ENCODE measurements at places on chromosomes 12 and 14.

DNA sequence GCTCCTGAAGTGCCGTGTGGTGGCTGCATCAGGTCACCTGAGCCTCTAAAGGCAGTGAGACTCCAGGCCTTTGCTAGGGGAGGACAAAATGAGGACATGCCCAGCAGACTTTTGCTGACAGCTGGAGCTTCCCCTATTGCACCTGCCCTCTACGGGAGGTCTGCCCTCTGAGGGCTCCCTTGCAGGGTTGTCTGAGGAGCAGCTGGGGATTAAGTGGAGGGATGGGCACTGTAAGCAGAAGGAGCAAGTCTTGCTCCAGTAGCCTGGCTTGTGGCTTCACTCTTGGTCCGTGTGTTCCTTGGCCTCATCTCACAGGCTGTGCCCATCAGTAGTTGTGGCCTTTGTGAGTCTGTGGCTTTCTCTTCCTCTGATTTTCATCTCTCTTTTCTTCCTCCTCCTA is 66.9 kb upstream of the NRXN3 start:
- no peak for DNase-seq

DNA sequence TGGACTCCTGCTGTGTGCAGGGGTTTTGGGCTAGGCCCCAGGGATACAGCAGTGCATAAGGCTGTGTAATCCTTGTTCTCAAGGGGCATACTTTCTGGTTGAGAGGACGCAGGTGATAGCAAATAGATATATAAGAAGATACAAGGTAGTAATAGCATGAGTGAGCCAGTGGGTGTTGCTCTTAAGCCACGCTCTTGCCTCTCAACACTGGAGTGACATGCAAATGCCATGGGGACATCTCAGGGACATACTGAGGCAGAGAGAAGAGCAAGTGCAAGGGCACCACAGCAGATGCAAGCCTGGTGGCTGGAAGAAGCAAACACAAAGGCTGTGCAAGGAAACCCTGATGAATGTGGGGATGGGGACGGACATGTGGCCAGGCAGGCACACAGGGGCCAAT is 223.3 kb downstream of the CHST11 start:
- no peak for DNase-seq

DNA sequence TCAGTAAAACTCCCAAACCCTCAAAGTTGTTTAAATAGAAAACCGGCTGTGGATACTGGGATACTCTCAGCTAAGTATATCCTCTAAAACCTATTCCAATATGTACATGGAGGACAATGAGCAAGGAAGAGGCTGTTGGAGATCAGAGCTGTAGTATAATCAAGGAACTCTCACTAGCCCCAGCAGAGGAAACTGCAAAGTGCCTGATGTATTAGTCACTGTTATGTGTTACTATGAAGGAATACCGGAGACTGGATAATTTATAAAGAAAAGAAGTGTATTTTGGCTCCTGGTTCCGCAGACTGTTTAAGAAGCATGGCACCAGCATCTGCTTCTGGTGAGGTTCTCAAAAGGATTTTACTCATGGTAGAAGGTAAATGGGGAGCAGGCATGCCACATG is 65.6 kb upstream of the RPL10L start:
- no peak for DNase-seq

DNA sequence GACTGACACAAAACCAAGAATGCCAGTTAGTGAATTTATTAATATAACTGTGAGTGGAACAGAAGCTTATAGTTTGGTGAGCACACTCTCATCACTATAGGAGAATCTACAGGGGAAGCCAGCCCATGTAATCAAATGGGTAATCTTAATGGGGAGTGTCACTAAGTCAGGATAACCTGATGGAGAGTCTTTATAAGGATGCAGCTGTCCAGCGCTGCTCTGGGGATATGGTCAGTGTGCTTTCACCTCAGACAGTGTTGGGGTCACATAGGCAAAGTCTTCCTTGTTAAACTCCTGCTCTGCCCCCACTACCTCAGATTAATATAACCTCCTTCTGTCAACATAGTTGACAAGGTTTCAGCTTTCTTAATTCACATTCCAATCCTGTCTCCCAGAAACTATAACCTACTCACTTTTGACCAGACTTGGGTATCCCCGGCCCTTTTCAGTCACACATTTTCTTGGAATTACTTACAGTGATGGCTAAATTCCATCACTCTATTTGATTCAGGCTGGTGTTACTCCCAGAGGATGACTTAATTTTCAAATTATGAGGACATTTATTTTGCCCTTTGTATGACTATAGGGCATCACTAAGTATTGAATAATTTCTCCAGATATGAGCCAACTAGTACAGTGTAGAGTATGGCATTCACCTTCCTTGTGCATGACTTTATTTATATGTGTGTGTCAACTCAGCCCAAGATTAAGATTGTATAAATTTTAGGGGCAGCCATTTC is 13.2 kb downstream of the STK38L start:
- DNase-seq, result no peak

GRCh38 chr14:100674428-100674827 is 52.3 kb upstream of the DLK1 start:
- DNase-seq, result no peak

GRCh38 chr14:69363964-69364363 is 34.1 kb downstream of the ERH start:
- DNase-seq, result no peak

- DNase-seq, result no peak
Observed at GRCh38 chr12:725076-725475, 27.3 kb upstream of the WNK1 start.

DNA sequence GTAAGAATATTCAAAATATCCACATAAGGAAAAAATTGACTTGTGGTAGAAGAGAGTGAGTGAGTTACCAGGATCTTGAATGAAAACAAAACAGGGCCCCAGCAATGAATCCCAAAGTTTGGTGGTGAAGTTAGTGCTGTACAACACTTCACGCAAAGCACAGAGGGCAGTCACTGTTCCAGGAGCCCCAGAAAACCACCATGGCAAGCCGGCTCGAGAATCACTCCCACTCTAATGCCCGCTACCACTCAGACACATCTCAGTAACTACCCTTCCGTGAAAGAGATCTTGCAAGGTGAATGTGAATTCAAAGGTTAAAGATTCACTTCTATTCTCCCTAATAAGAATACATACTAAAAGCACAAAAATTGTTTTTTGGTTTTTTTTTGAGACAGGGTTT is 30.1 kb downstream of the CLIP1 start:
- no peak for DNase-seq

DNA sequence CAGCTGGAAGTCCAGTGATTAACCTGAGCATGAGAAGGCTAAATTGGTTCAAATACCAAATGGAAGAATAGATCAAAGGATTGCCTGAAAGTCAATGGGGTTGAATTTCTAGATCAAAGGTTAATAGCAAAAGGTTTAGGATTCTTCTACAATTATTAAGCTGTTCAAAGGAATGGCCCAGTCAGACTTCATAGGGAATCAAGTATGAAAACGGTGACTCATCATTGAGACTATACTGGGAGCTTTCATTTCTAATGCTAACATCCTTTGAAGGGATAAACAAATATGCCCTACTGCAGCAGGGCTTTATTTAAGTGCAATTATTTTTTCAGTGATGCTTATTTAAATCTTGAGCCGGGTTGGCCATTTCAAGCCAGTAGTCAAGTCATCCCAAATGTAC is 152.8 kb downstream of the RIMBP2 start:
- no peak for DNase-seq
